SHP77 (cell line): ENCODE measurements at places on chromosomes 6 and 20.

DNA sequence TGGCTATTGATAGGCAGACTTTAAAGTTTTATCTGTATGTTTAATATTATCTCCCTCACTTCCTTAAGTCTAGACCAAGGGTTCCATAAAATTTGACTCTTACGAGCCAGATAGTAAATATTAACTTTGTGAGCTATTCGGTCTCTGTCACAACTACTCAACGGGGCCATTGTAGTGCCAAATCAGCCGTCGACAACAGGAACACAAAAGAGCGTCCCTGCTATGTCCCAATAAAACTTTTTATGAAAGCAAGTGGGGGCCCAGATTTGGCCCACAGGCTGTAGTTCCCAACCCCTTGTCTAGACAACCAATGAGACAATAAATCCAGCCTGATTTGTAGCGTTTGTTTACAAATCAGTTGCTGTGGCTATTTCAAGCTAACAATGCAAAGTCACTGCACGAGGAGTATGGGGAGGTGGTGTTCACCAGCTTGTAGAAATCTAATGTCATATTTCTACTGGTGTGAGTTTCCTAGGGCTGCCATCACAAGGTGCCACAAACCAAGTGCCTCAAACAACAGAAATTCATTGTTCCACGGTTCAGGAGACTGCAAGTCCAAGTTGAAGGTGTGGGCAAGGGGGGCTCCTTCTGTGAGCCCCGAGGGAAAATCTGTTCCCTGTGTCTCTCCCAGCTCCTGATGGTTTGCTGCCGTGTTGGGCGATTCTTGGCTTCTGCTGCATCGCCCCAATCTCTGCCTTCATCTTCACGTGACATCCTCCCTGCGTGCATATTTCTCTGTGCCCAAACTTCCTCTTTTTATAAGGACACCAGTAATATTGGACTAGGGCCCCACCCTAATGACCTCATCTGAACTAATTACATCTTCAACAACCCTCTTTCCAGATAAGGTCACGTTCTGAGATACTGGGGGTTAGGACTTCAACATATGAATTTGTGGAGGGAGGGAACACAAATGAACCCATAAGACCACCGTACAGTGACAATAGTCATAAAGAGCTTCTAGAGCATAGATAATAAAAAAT lies 356.0 kb upstream of the JARID2 start:
- no peak for DNase-seq

GRCh38 chr6:114941078-114941477 lies 598.3 kb upstream of the HS3ST5 start:
- DNase-seq: no peak

DNA sequence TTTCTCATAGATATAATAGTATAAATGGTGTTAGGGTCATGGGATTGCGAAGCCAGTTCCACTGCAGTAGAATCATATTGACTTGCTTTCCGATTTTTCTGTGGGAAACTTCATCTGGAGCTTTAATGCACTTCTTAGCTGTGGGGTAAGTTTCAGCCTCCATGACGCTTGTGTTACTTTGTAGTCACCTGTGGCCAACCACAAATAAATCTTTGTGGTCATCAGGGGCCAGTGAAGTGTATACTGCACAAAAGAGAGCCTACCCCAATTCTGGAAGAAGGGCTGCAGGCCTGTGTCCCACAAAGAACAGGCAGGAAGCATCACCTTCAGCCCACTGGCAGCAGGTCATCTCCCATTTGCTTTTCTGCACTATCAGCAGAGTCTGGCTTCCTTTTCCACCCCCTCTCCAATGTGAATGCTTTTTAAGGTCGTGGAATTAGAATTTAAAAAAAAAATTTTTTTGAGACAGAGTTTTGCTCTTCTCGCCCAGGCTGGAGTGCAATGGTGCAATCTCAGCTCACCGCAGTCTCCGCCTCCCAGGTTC lies 32.0 kb downstream of the MTHFD1L start:
- DNase-seq: no peak

GRCh38 chr6:142927271-142927580 lies 17.8 kb downstream of the HIVEP2 start:
- no peak for DNase-seq

DNA sequence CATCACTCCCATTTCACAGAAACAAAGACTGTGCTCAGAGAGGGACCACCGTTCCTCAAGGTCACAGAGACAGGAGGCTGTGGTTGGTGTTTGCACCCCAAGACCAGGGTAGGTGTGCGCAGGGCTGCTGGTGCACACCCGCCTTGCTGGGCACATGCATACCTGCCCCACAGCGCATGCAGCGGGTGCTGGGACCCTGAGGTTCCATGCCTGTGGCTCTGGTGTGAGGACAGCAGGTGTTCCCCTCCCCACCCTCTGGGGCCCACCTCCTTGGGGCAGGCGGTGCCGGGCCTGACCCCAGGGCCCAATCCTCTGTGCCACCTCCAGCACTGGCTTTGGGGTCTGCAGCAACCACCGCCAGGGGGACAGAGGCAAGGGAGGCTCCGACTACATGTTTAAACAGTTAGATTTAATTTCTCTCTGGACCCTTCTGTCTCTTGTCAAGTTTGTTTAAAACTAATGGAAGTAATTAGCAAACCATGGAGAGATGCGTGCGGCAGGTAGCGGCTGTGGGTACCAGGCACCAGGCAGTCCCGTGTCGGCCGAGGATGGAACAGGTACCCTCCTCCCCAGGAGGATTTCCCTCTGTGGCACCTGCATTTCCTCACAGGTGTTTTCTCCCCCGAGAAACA lies 327.8 kb downstream of the TAF4 start:
- DNase-seq: no peak

DNA sequence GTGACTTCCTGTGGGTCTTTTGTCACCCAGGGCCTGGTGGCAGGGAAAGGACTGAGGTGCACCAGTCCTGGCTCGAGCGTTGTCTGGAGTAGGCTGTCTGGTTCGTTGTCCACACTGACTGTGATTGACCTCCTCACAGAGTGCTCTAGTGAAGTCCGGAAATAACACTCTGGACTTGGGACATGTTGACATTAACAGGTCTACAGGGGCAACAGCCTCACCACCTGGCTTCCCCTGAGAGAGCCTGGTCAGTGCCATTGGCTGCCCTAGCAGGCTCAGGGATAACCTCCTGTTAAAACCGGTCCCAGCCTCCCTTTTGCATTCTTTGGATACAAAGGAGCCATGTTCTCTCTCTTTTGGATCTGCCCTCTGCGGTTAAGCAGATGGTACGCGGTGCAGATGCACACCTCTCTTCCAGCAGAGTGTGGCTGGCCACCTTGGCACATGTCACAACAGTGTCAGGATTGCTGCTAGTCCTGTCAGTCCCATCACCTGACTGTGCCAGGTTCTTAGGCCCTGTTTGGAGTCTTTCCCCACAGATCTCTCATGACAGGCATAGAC lies 46.2 kb downstream of the CDS2 start:
- no peak for DNase-seq

DNA sequence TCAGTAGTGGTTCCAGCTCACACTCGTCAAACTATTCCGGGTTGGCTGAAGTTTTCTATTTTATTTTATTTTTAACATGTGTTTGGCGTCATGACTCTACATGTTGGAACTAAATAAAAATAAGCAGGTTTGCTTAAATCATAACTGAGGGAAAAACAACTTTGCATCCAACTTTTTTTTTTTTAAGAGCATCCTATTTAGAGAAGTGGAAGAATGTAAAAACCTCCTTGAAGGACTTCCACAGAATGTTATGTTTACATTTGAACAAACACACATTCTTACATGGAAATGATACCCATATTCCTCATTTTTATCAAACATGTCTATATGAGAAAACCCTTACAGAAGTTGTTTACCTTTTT lies 659 bp downstream of the PRDM1 start:
- DNase-seq: no peak

GRCh38 chr6:148854992-148855391 lies 108.2 kb downstream of the UST start:
- DNase-seq: no peak

DNA sequence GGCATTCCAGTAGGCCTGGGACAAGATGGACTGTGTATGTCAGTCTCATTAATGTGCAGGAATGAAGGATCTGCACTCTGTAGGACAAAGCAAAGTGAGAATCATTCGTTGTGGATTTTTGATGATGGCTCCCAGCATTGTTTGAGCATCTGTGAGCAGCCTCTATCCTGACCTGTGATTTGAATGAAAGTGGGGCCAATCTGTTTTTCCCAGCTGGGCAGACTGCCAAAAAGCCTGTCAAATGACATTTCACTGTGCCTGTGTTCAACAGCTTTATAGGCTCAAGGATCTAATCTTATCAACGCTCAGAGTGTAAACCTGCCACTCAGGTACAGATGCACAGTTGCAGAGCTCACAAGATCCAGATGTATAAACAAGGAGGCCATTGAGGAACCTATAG lies 86.7 kb upstream of the SYNDIG1 start:
- DNase-seq: peak; percentile 70

- DNase-seq: no peak
Measured at GRCh38 chr20:44720997-44721784, 6.0 kb downstream of the CCN5 start.

- DNase-seq: no peak
Measured at GRCh38 chr6:9335431-9335830, 900.1 kb upstream of the SLC35B3 start.

- DNase-seq: no peak
Measured at GRCh38 chr20:53926428-53927028, 143.9 kb downstream of the BCAS1 start.

GRCh38 chr20:48526936-48527335 lies 300.9 kb downstream of the PREX1 start:
- no peak for DNase-seq

GRCh38 chr20:38692436-38693411 lies 31.6 kb upstream of the SLC32A1 start:
- no peak for DNase-seq

GRCh38 chr20:18987781-18988360 lies 174.3 kb downstream of the SCP2D1 start:
- no peak for DNase-seq

- DNase-seq: no peak
Measured at GRCh38 chr6:43786664-43787329, 16.8 kb downstream of the VEGFA start.

DNA sequence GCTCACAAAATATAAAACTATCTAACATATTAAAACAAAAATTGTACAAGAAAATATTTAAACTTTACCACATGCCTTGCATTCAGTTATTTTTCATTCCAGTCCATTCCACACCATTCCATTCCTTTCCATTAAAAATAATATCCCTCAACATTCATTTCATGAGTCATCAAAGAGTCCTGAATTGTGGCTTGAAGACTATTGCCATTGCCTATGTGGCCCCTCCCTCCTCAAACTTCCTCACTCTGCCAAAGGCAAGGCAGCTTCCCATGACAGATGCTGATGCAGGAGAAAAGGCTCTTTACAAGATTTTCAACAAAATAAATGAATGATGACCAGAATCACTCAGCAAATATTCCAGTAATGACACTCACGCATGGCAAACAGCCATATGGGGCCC lies 31.7 kb downstream of the IL20RA start:
- no peak for DNase-seq

GRCh38 chr6:67252663-67253062 lies 1382.4 kb upstream of the ADGRB3 start:
- DNase-seq: no peak

GRCh38 chr6:144345451-144345850 lies 60.3 kb downstream of the UTRN start:
- no peak for DNase-seq

- DNase-seq: no peak
Measured at GRCh38 chr6:111604259-111605099, 1.2 kb downstream of the TRAF3IP2 start.

GRCh38 chr6:114058435-114058834 lies 87.5 kb upstream of the HDAC2 start:
- no peak for DNase-seq

- no peak for DNase-seq
Measured at GRCh38 chr6:106546691-106547414, 82.4 kb downstream of the RTN4IP1 start.

- no peak for DNase-seq
Measured at GRCh38 chr6:157845493-157846259, 22.6 kb downstream of the SNX9 start.

- no peak for DNase-seq
Measured at GRCh38 chr20:35586751-35587425, 28.7 kb upstream of the SPAG4 start.

DNA sequence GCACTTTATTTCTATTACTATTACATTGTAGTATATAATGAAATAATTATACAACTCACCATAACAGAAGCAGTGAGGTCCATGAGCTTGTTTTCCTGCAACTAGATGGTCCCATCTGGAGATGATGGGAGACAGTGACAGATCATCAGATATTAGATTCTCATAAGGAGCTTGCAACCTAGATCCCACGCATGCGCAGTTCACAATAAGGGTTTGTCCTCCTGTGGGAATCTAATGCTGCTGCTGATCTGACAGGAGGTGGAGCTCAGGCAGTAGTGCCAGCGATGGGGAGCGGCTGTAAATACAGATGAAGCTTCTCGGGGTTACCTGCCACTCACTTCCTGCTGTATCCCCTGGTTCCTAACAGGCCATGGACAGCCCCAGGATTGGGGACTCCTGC lies 139.5 kb upstream of the TCF21 start:
- no peak for DNase-seq

DNA sequence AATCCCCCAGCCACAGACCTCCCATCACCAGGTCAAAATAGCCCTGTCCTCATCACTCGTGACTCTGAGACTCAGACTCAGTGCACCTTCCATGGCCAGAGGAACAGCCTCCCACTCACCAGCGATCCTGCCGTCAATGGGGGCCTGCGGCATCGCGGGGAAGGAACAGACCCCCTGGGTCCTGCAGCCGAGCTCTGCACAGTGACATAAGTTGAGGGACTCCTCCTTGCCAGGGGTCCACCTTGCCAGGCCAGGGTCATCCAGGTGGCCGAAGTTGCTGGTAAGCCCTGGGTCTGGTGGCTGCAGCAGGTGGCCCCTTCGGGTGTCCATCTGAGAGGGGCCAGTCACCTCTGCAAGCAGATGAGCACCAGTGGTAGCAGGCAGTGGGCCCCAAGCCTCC lies 16.3 kb downstream of the ETV7 start:
- DNase-seq: no peak

DNA sequence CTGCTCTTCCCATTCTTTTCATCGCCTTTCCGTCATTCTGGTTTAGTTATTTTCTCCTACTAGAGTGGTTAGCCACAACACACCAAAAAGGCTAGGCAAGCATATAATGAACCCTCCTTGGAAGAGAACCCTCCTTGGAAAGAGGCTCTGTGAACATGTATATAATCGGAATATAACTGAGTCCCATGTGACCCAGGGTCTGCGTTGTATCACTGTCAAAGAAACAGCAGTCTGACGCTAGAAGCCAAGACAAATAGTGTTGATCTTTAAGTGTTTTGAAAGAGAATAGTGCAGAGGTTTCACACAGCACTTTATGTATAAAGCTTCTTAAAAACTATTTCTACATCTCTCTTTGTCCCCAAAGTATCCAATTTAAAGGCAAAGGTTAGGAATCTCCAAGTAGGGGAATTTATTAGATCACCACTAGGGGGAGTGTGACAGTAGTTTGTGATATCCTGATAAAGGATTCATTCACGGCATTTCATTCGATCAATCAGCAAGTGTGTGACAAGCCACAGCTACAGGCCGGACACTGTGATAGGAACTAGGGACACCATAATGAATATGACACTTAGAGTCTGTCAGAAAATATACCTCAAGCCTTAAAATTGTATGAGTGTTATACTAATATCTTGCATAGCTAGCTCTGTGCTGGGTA lies 395.3 kb downstream of the CD109 start:
- peak; percentile 54 for DNase-seq
